Right atrium auricular region (tissue), 2 donors: ENCODE measurements at places on chromosomes 12 and 14.
A peak's percentile ranks its signal among the peaks of the same experiment; 100 is the strongest.

GRCh38 chr12:6340745-6341416 is 995 bp downstream of the TNFRSF1A start:
- no peak for DNase-seq

DNA sequence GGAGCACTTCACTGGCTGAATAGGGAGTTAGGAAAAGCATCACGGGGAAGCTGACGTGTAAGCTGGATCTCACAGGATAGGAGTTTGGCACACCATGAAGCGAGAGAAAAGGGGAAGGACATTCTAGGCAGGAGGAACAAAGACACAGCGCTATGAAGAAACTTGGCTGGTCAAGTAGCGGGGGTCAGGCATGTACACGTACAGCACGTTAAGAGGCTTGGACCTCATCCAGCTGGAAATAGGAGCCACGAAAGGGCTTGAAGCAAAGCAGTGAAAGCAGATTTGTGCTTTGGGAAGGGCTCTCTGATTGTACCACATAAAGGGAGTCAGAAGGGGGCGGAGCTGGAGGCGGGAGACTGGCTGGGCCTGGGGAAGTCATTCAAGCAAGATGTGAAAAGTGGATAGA is 19.6 kb upstream of the GALNT8 start:
- DNase-seq: peak; percentile 85

DNA sequence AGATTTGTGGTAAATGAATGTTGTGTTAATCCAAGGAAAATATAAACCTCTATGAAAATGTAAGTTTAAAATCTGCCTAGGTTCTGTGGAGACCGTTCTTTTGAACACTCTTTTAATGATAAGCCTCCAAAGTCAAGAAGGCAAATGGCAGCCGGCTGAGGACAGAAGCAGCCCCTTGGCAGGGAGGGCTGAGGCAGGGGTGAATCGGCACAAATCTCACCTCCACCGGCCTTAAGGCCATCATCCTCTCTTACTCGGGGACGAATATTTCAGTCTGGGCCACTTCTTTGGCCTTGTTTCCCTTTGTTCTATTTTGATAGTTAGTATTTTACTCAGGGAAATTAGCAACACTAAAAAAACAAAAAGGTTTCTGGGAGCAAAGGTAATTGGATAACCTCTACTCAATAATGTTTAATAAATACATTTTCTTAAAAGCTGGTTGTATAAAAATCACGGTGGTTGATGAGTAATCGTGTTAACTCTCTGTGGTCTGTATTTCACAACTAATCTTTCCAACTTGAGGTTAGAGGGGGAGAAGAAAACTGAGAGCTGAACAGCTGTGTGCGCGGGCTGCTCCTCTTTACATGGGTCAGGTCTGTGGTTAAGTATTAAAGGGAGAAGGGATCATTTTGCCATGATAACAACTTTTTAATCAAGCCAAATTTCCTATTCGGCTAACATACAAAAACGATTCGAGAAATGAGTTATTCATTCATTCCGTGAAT is 18.6 kb downstream of the LGMN start:
- DNase-seq: no peak

DNA sequence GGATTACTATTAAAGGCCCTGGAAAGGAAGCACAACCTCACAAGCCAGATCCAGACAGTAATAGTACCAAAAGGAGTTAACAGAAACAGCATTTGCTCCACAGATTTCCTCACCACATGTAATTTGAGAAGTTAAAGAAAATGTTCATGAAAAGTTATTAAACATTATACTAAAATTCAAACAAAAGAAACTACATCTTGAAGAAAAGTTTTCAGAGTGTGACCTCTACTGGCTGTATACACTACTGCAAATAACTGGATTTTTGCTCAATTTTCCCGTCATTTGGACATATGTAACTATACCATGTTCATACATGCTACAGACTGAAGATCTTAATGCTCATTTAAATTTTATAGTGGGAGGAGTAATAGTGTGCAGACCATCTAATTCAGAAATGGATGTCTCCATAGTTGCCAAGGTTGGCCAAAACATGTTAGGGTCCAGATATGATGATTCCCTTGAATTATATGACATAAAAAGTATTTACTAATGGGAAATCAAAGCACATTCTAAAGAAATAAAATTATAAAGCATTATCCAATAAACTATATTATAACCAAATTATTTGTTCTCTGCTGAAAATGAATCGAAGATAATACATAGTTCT is 5.6 kb downstream of the KRR1 start:
- no peak for DNase-seq

GRCh38 chr14:94173471-94173884 is 644 bp upstream of the PPP4R4 start:
- no peak for DNase-seq

DNA sequence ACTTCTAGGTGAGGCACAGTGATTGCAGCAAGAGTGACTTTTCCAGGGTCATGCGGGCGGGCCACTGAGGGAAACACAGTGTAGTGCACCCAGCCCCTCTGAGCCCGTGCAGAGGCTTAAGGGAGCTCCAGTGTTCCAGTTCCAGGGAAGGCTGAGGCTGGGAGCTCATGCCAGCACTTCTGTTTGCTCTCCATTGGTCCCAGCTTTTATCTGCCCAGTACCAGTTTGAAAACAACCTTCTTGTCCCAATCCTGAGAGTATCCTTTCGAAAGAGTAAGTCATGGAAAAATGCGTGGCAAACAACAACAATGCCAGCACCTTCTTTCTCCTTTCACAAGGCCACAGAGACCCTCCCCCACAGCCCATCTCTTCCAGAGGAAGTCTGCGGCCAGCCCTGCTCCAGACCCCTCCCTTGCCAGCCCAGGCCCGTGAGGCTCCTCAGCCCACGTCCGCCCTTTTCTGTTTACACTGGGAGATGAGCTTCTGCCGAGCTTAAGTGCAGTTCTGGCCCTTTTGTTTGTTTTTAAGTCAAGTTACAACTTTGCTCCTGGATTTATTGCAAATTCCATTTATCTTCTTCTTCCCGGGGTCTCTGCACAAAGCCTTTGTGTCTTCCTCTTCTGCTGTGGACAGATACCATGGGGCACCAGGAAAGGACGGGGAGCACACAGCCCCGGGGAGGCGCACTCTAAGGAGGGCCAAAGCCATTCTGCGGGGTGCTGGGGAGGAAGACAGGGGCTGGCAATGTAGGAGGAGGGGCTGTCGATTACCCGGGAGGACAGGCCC is 185.6 kb downstream of the ZFP36L1 start:
- DNase-seq: no peak

DNA sequence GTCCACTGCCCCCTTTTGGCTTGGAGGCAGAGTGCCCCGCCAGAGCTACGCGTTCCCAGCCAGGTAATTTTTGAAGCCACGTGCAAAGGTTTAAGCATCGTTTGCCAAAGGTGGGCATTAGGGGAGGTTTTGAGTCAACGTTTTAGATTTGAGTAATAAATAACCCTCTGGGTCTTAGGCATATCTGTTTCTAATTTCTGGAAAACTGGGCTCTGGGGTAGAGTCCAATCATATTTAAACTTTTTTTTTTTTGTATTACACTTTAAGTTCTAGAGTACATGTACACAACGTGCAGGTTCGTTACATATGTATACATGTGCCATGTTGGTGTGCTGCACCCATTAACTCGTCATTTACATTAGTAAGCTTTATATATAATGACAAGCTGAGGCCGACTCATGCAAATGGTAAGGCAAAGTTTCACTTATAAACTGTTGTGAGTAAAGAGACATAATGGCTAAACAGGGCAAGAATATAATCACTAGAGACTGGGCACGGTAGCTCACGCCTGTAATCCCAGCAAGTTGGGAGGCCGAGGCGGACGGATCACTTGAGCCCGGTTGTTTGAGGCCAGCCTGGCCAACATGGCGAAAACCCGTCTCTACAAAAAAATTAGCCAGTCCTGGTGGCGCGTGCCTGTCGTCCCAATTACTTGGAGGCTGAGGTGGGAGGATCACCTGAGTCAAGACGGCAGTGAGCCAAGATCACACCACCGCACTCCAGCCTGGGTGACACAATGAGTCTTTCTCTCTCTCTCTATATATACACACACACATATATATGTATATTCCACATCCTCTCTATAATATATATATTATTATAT is 491 bp upstream of the NR2C1 start:
- DNase-seq: no peak

DNA sequence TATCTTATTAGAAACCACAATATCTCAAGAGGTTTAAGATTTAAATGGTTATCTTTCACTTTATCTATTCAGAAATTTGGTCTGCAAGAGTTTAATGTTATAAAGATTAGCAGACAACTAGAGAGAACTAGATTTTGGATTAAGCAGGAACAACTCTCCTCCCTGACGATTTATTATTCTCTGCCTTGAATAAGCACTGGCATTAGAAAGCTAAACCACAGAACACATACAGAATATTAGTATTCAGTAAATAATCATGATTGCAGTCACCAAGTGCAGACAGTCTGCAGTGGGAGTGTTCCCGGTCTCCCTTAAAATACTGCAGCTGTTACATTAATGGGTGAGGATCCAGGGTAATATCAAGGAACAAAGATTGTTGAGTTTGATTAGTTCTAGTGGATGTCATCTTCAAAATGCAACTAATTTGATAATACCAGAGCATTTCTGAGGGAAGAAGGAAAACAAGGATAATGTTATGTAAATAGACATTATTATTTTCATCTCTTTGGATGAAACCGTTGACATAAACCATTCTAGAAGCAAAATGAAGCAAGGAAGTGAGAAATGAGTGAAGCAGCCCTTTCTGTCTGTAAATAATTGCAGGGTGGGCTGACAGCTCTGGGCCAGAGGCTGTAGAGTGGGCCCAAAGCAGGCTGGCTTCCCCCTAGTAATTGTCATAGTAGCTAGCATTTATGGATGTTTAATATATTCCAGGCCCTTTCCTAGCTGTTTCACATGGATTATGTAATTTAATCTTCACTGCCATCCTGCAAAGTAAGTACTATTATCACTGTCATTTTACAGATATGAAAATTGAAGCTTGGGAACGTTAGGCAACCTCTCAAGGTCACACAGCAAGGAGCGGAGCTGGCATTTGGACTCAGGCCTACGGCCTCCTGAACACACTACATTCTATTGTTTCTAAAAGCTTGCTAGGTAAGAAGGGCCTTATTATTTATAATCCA is 79.4 kb downstream of the DYRK2 start:
- DNase-seq: no peak

GRCh38 chr12:74889073-74889472 is 320.6 kb downstream of the KCNC2 start:
- DNase-seq: no peak

DNA sequence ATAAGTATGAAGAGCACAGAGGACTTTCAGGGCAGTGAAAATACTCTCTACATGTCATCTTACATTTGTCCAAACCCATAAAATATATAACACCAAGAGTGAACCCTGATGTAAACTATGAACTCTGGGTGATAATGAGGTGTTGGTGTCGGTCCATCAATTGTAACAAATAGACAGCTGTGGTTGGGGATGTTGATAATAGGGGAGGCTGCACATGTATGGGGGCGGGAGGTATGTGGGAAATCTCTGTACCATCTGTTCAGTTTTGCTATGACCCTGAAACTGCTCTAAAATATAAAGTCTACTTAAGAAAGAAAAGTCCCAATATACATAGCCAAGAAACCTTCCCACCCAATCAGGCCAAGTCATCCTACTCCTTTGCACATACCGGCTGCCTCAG is 88.5 kb downstream of the GPR135 start:
- DNase-seq: no peak

- DNase-seq: no peak
Observed at GRCh38 chr14:81209167-81209836, 11.5 kb downstream of the GTF2A1 start.

DNA sequence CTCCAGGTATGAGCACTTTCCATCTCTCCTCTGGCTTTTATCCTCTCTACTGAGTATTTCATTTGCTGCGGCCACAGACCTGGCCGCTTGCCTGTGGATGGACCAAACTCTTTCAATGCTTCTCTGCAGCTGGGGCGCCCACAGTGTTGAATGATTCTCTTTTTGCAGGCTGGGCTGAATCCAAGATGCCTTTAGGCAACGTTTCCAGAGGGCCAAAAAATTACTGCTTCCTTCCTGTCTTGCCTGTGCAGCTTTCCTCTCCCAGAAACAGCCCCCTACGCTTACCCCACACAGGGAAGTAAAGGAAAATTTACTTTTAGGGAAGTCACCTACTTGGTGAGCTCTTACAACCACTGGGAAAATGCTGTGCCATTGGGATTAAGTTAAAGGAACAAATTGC is 55.6 kb upstream of the JDP2 start:
- DNase-seq: no peak

- no peak for DNase-seq
Observed at GRCh38 chr14:64324895-64325294, 30.7 kb upstream of the ESR2 start.

GRCh38 chr12:23333938-23334337 is 615.5 kb downstream of the SOX5 start:
- DNase-seq: no peak

- DNase-seq: peak; percentile 75
Observed at GRCh38 chr14:52951681-52952554, 1.1 kb upstream of the FERMT2 start.

DNA sequence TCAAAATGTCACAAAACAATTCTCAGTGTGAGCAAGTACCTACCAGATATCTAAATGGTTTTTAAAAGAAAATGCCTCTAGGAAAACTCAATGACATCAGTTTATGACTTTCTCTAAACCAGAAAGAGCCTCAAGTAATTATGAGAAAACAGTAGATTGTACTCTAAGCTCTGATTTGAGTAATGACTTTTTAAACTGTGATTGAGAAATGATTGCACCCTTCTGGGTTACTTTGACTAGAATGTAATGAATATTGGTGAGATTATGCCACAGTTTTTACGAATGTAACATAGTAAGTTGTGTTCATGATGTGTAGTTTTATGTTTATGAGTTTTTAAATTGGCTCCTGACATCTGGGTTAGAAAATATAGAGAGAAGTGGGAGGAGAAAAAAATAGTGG is 68.8 kb downstream of the ALX1 start:
- DNase-seq: no peak

GRCh38 chr12:68340404-68341270 is 8.5 kb upstream of the MDM1 start:
- no peak for DNase-seq

DNA sequence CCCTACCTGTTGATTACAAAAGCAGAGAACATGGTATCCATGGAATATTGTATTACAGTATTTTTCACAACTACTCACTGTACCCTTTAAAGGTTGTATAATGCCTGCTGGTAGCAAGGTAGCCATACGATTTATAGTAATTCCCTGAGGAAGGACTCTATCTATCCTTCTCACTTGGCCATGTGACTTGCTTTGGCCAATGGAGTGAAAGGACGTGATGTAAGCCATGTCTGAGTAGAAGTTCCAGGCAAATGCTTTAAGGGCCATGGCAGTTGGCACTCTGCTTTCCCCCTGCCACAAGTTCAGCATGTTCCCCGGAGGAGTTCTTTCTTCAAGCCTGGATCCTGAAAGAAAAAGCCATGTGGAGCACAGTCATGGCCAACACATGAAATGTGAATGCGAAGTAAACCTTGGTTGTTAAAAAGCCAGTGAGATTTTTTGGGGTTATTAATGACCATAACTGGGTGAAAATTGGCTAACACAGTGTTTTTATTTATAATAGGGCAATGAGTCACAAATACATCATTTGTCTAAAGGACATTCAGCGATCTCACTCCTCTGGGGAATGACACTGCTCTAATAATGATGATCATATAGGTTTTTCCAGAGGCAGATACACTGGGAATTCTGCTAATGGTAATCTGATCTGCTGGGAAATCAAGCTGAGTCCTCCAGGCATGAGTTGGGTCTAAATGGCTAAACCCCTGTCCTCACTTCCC is 67.4 kb upstream of the SLC38A2 start:
- DNase-seq: no peak
